Activated CD8-positive, alpha-beta memory T cell treated with anti-CD3 and anti-CD28 coated beads, Interleukin-2, amount 50 U/mL, for 4 hours (primary cell): ENCODE measurements at places on chromosomes 2 and 18.

DNA sequence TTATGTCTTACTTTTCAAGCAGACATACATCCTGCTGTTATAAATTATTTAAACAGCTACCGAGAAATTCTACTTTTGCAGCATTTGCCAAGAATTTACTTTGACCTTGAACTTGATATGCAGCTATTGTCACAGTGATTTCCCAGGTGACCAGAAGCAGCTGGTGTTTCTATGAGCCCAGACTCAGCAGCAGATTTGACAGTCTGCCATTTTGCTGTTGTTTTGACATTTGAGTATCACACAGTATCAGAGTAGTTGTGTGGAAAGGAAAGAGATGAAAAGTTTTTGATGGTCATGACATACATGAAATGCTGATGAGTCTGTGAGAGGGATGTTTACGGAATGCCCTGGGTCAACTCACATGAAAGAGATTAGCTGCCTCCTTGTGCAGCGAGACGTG lies 6.6 kb upstream of the CCDC195 start:
- no peak for DNase-seq

GRCh38 chr2:219648963-219649362 lies 21.5 kb downstream of the SLC4A3 start:
- DNase-seq, result no peak

- no peak for DNase-seq
These were observed 5.6 kb downstream of the SLC66A3 start for GRCh38 chr2:11160731-11161455.

GRCh38 chr2:85852937-85853498 lies 35.8 kb downstream of the ST3GAL5 start:
- DNase-seq, result peak; percentile 69

GRCh38 chr18:61475931-61476330 lies 142.7 kb downstream of the CDH20 start:
- DNase-seq, result no peak

- no peak for DNase-seq
These were observed 84.5 kb downstream of the ANKRD12 start for GRCh38 chr18:9221040-9221439.

GRCh38 chr2:86482034-86482433 lies 40.9 kb downstream of the KDM3A start:
- no peak for DNase-seq

DNA sequence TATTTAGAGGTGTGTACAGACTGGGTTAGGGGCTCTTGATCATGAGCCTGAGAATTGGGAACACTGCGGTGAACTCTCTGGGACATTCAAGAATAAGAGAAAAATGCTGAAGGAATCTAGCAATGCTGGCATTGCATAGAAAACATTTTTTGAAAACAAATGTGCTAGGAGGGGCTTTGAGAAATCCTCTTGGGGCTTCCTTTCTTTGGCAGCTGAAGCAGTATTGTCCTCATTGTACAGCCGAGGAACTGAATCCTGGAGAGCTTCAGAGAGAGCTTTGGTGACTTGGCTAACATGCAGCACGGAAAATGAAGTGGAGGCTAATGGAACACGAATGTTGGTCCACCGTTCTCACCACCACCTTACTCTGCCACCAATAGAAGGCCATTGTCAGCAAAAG lies 107.3 kb upstream of the EFEMP1 start:
- no peak for DNase-seq

DNA sequence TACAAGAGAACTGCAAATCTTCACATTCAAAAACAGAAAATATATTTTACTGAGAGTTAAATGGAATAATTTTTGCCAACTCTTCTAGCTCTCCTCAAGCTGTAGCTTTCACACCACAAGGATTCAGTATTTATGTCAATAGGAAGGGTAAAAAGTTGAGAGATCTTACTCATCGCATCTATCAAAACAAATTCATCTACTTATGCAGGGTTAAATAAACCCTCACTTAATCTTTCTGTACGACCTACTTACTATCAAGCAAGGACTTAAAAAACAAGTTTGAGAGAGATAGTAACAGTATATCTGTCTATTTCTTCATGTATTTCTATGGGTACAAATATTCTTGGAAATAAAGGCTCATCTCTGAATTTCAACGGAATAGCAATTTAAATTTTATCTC lies 35.5 kb downstream of the SIGLEC15 start:
- no peak for DNase-seq

- no peak for DNase-seq
These were observed 188.2 kb downstream of the MEMO1 start for GRCh38 chr2:31822587-31822986.

DNA sequence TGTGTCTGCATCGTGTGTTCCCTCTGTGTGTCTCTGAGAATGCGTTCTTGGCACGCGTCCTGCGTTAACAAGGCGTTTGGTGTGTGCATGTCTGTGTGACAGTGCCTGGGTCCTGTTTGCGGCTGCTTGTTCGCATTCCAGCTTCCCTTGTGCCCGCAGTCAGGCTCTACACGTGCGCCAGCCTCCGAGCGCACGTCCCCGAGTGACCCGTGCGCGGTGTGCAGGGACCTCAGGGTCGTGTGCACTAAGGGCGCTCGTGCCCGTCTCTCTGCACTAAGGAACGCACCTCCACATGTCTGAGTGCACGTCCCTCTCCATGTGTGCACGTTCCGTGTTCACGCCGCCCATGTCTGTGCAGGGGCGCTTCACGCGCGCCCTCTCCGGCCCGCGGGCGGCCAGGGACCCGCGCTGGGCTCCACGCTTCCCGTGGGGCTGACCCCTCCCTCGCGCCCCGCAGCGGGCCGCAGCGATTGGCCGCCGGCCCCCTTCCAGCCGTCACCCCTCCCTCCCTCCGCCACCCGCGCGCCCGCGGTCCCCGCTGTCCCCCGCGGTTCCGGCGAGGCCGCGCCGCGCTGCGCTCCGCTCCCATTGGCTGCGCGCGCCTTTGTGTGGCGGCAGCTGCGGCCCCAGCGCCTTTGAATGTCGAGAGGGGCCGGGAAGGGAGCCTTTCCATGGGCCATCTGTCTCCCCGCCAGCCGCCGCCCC lies 229.4 kb downstream of the HAUS1 start:
- DNase-seq, result no peak

- DNase-seq, result no peak
These were observed 69.8 kb upstream of the IL1R2 start for GRCh38 chr2:101921953-101922325.

GRCh38 chr2:231530099-231531011 lies at the start of gene NMUR1:
Gene NMUR1, minus strand, starts transcription at chr2:231530445. Its CDS starts 84 bp downstream, at chr2:231530361.
- DNase-seq, result peak; percentile 73

- no peak for DNase-seq
These were observed 71.0 kb upstream of the MGAT4A start for GRCh38 chr2:98801921-98802321.

- DNase-seq, result no peak
These were observed 128.2 kb upstream of the CXCR4 start for GRCh38 chr2:136246086-136246669.

GRCh38 chr2:157152362-157152761 lies 105.1 kb upstream of the GALNT5 start:
- DNase-seq, result no peak

DNA sequence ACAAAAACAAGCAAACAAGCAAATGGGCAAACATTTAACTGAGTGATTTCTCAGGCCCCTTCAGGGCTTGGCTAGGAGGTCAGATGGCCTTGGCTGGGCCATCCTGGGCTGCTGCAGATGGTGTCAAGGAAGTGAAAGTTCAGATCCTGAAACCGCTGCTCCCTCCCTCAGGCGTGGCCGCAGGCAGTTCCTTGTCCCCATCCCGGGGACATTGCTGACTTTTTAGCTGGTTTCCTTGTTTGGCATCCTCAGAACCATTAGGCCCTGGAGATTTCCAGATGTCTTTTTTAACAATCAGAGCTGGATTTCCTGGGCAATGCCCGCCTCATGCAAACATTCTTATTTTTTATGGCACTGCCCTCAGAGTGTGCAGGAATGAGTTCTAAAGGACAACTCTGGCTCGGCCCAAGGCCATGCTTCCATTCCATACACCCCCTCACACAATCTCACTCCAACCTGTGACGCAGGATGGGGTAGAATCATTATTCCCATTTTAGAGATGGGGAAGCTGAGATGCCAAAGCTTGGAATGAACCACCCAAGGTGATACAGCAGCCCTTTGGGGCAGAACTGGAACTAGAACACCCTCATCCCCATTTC lies 86.1 kb upstream of the ZCCHC2 start:
- no peak for DNase-seq

DNA sequence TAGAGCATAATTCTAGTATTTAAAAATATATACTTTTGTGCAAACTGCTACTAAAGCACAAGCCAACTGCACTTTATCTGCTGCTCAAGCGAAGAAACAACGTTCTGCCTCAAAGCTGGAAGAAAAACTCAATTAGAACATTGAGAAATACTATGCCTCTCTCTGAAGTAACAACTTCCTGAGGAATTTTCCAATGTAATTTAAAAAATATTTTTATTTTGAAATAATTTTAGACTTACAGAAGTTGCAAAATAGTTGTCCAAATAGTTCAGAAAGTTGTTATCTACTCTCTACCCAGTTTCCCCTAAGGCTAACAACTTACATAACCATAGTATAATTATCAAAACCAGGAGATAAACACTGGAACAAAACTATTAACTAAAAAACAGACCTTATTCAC lies 12.3 kb upstream of the POLI start:
- DNase-seq, result no peak

DNA sequence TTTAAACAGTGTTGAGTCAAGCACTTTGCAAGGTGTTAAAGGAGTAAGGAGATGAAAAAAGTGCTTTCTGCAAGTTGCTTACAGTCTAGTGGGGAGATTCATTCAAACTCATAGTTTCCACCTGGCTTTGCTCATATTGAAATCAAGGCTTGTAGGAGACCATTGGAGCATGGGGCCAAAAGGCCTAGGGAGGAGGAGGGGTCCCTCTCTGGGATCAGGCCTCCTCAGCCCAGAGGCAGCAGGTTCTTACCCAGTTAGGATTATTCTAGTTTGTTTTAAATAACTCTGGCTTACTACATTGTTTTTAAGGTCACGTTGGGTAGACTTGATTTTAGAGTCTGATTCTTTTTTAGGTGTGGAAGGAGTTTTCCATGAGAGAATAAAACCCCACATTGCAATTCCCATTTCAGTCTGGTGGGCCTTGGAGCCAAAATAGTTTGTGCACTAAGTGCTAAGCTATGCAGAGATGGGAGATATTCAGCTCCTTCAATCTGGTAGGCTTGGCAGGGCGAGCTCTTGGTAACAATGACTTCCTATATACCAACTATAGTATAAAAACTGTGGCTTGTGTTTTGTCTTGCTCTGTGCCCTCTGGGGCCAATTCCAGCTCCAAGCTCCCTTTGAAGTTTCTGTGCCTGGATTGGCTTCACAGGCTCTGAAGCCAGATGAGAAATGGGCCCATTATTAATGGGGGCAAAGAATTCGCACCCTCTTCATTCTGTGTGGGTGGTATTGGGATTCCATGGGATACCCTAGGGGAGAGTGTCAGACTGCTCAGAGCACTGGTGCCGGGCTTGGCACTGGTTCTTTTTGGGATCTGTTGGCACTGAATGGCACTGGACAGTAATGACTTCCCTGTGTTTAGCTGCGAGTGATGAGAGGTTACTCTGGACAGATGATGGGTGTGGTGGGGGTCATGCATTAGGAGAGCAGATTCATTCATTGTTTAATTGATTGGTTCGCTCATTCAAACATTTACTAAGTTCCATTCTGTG lies 301.1 kb downstream of the MYCN start:
- no peak for DNase-seq

DNA sequence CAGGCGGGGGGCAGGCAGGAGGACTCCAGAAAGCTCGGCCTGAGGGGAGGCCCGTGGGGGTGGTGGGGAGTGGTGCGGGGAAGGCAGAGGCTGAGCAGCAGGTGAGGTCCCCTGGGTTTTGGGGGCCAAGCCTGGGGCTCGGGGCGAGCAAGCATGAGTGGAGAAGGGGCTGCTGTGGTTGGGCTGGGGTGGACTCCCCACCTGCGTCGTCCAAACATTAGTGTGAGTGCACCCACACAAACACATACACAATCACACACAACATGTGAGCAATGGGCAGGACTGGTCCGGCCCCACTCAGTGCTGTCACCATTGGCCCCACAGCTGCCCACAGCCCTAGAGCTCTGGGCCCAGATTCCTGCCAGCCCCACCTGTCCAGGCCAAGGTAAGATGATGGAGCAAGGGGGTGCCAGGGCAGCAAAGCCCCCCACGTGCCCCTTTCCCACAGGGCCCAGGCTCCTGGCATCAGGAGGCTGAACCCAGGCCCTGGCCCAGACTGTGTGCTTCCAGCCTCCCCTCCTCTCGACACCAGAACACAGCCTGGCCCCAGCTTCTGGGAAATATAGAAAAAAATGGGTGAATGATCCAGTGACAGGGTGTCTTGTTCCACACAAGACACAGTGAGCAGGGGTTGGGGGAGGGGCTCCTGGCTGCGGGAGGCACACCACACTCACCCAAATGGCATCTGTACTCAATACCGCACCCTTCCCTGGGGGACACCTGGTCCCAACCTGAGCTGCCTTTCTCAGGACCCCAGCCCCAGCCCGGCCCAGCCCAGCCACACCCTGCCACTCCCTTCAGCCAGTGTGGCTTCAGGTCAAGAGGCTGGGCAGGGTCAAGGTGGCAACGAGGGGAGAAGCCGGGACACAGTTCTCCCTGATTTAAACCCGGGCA lies 463 bp upstream of the ALPP start:
- no peak for DNase-seq

DNA sequence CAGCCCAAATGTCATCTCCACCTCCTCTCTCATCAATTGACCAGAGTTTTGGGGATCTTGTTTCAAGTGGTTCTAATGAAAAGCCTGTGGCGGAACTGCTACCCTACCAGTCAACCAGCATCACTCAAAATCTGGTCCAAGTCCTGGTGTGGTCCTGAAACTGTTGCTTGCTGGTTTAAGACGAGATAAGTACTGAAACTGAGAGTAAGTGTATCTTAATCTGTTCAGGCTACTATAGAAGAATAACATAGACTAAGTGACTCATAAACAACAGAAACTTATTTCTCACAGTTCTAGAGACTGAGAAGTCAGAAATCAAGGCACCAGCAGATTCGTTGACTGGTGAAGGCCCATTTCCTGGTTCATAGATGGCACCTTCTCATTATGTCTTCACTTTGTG lies 879 bp upstream of the GALNT5 start:
- DNase-seq, result no peak

DNA sequence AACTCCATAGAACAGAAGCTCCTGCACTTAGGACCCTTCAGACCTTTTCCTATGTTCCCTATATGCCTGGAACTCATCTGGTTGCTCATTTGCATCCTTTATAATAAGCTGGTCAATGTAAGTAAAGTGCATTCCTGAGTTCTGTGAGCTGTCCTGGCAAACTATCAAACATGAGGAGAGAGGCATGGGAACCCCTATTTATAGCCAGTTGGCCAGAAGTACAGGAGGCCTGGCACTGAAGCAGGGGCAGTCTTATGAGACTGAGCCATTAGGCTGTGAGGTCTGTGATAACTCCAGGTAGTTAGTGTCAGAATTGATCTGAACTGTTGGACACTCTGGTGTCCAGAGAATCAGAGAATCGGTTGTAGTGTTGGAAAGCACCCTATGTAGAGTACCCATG lies 88.4 kb downstream of the EHD3 start:
- DNase-seq, result no peak

- DNase-seq, result no peak
These were observed 31.2 kb upstream of the GREB1L start for GRCh38 chr18:21210784-21211183.

- no peak for DNase-seq
These were observed 39.2 kb downstream of the SCN1A start for GRCh38 chr2:166088634-166089033.

GRCh38 chr2:231682603-231683291 lies 25.6 kb upstream of the PTMA start:
- no peak for DNase-seq

- no peak for DNase-seq
These were observed 30.1 kb downstream of the ARHGAP28 start for GRCh38 chr18:6759579-6759978.

GRCh38 chr2:163630836-163631235 lies 105.0 kb downstream of the FIGN start:
- no peak for DNase-seq

GRCh38 chr2:117853316-117853715 lies 38.8 kb downstream of the DDX18 start:
- no peak for DNase-seq
